ENCODE measurements at places on chromosomes 5 and 9.

DNA sequence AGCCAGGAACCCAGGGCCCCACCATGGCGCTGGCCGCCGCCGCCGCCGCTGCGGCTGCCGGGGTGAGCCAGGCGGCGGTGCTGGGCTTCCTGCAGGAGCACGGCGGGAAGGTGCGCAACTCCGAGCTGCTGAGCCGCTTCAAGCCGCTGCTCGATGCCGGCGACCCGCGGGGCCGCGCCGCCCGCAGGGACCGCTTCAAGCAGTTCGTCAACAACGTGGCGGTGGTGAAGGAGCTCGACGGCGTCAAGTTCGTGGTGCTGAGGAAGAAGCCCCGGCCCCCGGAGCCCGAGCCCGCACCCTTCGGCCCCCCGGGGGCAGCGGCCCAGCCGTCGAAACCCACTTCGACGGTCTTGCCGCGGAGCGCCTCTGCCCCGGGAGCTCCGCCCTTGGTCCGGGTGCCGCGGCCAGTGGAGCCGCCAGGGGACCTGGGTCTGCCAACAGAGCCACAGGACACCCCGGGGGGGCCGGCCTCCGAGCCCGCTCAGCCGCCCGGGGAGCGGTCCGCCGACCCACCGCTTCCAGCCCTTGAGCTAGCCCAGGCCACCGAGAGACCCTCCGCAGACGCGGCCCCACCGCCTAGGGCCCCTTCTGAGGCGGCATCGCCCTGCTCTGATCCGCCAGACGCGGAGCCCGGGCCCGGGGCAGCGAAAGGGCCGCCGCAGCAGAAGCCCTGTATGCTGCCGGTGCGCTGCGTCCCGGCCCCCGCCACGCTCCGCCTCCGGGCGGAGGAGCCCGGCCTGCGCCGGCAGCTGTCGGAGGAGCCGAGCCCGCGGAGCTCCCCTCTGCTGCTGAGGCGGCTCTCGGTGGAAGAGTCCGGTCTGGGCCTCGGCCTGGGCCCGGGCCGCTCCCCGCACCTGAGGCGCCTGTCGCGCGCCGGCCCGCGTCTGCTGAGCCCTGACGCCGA lies 749 bp downstream of the SOWAHA start:
- DNase-seq: no peak

- DNase-seq: no peak
Measured at GRCh38 chr5:52491071-52491787, 296.5 kb upstream of the ITGA1 start.

GRCh38 chr9:137968235-137968634 lies 90.7 kb downstream of the CACNA1B start:
- DNase-seq: no peak

DNA sequence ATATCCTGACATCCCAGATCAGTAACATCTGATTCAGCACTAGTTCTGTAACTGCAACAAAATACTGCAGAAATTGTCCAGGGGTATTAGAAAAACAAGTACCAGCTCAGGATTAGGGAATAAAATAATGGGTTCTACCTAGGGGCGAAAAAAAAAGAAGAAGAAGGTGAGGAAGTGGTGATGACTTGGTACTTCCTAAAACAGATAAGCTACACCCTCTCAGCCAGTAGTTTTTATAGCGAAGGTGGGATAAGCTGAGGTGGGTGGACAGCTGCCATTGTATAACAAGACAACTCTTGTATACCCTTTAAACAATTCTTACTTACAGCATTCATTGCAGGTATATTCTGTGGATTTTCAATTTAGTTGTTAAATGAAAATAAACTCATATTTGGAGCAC lies 19.1 kb downstream of the RAPGEF6 start:
- DNase-seq: no peak

- no peak for DNase-seq
Measured at GRCh38 chr5:151697452-151697851, 10.7 kb upstream of the SPARC start.

DNA sequence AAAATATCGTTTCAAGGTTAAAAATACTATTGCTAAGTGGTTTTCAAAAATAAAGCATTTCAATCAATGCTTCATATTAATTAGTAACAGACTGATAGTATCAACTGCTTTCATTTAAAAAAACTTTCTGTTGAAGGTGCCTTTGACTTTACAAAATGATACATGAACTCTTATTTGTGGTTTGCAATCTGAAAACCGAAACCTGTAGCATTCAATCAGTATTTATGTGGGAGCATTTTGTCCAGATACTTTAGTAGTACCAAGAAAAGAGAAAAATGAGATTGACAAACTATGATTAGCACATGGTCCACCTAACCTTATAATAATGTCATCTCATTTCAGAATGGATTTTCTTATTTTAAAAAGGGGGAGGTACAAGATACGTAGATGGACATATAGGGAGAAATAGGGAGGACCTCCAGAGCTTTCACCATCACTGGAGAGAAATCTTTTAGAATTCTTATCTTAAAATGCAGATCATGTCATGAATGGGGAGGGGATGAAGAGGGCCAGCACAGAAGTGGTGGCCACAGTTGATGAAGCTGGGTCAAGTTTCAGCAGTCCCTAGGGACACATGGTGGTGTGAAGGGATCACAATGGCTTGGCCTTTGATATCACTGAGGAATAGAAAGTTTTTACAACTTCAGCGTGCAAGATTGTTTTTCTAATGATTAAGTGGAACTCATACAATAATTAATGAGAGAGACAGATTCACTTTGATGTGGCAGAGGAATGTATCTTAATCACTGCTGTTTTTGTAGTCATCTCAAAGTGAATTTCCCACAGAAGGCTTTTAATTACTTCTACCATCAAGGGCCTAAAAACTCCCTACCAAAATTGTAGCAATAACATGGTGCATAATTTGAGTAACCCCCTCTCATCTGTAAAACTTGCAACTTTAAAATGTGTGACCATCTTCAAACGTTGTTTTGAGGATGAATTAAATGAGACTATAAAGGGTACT lies 322.3 kb upstream of the EDIL3 start:
- DNase-seq: no peak

DNA sequence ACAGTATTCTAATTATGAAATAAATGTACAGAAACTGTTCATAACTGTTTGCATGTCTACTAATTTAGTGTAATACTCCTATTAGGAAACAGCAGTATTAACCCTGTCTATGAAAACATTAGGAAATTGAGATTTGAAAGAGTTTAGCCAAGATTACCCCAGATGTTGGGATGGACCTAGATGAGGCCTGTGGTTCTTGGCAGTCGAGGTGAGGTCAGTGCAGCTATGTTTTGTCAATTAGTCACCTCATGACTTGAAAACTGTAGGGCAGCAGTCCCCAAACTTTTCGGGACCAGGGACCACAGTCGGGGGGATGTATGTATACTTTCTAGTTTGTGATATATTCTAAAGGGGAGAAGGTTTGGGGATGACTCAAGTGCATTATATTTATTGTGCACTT lies 4.7 kb downstream of the LNPEP start:
- DNase-seq: no peak

GRCh38 chr5:179124853-179125788 lies 64.9 kb downstream of the ZNF354C start:
- DNase-seq: no peak

DNA sequence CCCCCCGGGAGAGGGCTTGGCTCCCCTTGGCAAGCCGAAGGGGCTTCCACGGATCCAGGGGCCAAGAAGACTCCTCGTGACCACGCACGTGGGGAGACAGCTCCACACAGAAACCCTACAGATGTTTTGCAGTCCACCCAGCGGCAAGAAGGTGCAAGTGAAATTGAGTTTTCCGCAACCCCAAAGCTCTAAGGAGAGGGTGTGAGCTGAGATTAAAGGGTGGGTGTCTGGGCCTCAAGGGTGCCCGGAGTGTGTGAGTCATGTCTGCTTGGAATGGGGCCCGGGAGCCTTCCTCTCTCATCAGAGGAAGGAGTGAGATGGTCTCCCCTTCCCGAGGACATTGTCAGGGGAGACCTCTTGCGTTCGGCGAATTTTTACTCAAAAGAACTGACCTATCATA lies 79.1 kb downstream of the OLFM1 start:
- no peak for DNase-seq

DNA sequence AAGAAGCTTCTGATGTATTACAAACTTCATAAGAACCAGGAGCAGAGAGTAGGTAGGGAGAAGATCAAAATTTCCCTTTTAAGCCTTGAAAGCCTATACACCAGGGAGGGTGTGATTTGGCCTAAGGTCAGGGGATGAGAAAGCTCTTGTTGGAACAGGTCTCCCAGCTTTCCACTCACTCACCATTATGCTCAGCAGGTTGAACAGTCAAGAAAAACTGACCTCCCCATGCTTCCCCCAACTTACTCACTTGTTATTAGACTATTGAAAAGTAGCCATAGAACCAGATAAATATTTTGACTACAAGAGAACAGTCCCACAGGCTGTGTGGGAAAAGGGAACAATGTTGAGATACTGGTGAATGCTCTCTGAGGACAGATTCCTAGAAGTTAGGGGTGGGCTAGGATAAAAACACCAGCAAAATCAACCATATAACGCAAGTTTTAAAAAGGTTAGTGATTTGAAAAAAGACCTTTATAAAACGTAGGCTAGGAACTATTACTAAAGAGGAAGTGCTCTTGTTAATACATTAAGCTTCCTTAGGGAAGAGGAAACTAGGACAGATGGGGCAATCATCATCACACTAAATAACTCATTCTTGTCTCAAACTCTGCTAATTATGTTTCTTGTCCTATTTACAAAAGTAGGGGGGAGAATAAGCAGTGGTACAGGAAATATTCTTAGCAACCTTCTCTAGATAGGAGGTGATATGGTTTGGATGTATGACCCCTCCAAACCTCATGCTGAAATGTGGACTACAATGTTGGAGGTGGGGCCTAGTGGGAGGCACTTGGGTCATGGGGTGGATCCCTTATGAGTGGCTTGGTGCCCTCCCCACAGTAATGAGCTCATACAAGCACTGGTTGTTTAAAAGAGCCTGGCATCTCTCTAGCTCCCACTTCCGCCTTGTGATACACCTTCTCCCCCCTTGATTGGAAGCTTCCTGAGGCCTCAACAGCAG lies 31.0 kb downstream of the PCDHGC5 start:
- DNase-seq: no peak

DNA sequence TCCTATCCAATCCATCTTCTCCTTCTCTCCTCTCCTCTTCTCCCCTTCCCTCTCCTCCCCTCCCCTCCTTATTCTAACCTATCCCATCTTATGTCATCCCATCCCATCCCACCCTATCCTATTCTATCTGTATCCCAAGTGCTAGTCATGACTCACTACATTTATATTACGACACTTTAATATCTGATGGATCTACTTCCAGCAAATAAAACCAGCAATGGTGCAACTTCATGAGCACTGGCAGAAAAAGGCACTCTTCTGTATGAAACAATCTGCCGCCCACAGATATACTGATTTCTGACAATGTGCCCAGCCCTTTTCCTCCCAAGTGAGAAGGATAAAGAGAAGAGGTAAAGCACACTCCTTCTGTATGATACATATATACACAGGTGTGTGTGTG lies 86.6 kb upstream of the ANKH start:
- no peak for DNase-seq

Measured in activated naive CD8-positive, alpha-beta T cell treated with anti-CD3 and anti-CD28 coated beads, Interleukin-2, amount 50 U/mL, for 16 hours (primary cell).